ENCODE measurements at places on chromosomes 7 and 10.

GRCh38 chr10:64502936-64503335, 981.7 kb downstream of the REEP3 start:
- DNase-seq, result no peak

GRCh38 chr10:127000598-127000997, 95.4 kb downstream of the DOCK1 start:
- DNase-seq, result no peak

GRCh38 chr10:32948451-32948850, 9.6 kb downstream of the ITGB1 start:
- no peak for DNase-seq

DNA sequence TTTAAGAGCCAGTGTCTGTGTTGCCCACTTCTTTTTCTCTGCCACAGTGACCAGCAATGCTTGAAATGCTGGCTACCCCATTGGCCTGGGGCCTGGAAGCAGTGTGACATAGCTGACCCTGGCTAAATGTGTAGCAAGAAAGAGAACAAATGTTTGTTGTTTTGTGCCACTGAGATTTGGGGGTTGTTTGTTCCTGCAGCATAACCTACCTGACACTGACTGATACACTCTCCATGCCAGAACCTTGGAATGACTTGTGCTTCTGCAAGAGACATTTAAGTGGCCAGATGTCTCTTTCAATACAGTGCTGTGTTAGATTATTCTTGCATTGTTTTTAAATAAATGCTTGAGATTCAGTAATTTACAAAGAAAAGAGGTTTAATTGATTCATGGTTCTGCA, 411.5 kb downstream of the TYW1 start:
- no peak for DNase-seq

GRCh38 chr7:112383671-112384417, 66.4 kb upstream of the IFRD1 start:
- DNase-seq, result peak; percentile 7

GRCh38 chr7:17524746-17525145, 226.3 kb downstream of the AHR start:
- DNase-seq, result no peak

DNA sequence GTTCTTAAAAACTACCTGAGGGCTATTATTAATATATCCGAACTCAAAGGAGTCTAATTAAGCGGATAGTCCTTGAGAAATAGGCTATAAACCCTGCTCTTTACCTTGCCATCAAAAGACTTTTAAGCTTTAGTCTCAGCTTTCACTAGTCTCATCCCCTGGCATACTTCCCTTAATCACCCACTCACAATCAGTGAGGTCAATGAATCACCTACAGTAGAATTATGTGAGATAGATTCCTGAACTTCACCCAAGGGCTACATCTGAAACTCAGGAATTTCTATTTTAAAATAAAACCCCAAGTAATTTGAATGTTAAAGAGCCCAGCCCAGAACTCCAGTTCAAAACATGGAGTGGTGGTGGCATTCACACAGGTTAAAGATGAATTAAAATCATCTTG, 108.7 kb downstream of the ETV1 start:
- no peak for DNase-seq

DNA sequence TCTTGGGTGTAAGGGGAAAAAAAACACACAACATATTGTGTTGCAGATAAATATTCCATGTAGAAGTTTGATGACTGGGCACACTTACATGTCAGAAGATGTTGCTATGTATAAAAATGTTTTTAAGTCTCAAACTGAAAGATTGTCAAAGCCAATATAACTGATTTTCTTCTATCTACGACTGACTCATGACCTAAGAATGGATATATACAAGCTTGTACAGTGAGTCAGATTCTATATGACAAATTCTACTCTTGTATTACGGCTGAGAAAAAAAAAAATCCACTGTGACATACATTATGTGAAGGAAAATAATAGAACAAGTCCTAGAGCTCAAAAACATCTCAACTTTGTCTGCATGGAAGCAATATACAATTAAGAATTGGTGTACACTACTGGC, 343.0 kb upstream of the PCDH15 start:
- no peak for DNase-seq

DNA sequence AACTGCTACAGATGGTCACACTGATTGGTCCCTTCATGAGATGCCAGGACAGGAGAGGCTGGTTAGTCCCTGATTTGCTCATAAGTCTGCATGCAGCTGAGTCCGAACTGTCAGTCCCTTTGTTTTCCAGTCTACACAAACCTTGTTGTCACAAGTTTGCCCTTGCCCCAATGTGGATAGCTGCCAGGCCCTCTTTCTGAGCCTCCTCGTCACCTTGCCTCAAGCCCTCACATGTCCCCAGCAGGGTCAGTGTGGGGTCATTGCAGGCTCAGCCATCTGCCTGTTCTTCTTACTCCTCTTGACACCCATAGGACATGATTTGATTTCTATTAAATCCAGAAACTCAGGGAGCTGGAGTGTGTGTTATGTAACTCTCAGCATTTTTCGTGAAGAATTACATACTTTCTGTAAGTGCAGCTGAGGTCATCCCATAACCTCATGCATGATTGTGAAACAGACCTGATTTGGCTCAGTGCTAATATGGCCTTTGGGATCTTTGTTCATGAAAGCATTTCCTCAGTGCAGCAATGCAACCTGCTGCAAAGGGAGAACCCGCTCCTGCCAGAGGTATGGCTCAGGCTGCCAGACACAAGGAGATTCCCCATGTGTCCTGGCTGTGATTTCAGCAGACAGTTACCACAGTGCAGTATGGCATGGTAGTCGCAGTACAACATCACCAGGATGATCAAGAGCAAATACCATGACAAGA, 70.0 kb upstream of the ZMIZ2 start:
- no peak for DNase-seq

DNA sequence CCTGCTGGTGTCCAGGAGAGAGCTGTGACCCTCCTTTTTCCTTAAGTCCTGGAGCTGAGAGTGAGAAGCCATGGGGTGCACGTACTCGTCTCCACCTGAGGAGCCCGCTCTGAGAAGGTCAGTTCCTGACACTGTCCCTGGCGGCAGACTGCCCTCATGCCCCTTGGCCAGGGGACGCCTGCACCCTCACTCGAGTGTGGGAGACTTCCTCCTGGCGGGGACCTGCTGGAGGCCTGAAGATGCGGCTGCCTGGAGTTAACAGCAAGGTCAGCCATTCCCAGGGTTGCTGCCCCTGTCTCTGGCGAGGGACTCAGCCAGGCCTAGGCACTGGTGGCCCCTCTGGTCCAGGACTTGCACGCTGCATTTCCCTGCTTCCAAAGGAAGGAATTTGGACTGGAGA, 26.4 kb downstream of the TMEM120A start:
- DNase-seq, result no peak

DNA sequence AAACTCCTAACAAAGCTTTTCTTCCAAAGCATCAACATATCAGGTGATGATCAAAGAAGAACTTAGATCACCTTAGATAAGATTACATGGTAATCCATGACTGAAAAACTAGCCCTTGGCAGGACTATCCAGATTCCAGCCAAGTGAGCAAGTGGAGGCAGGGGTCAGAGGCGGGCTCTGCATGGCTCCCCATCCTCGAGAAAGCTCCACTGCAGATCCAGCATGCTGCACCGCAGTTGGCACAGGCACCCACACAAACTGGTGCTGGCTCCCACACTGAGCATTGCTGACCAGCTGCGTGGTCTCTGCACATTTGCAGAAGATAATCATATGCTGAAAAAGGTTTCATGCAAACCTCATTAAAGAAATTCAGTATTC, 10.1 kb downstream of the PSAP start:
- no peak for DNase-seq

- DNase-seq, result no peak
Observed at GRCh38 chr10:6543431-6544005, 36.6 kb downstream of the PRKCQ start.

- DNase-seq, result no peak
Observed at GRCh38 chr10:48511066-48511874, 93.6 kb downstream of the ARHGAP22 start.

- DNase-seq, result no peak
Observed at GRCh38 chr7:27916372-27916771, 176.4 kb downstream of the TAX1BP1 start.

DNA sequence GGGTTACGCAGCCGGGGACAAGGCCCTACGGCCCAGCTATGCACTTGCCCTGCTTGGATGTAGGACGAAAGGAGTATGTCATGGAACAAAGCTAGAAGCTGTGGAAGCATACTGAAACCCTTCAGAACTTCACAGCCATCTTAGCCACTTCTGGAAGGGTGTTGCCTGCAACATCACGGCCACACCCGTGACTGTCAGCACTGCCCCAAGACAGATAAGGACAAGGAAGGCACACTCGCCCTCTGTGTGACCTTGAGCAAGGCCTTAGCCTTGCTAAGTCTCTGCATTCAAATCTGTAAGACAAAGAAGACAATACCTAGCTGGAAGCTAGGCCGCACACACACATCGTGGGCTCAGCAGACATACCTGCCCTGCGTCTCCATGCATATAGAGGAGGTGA, 352.5 kb upstream of the MGMT start:
- no peak for DNase-seq

DNA sequence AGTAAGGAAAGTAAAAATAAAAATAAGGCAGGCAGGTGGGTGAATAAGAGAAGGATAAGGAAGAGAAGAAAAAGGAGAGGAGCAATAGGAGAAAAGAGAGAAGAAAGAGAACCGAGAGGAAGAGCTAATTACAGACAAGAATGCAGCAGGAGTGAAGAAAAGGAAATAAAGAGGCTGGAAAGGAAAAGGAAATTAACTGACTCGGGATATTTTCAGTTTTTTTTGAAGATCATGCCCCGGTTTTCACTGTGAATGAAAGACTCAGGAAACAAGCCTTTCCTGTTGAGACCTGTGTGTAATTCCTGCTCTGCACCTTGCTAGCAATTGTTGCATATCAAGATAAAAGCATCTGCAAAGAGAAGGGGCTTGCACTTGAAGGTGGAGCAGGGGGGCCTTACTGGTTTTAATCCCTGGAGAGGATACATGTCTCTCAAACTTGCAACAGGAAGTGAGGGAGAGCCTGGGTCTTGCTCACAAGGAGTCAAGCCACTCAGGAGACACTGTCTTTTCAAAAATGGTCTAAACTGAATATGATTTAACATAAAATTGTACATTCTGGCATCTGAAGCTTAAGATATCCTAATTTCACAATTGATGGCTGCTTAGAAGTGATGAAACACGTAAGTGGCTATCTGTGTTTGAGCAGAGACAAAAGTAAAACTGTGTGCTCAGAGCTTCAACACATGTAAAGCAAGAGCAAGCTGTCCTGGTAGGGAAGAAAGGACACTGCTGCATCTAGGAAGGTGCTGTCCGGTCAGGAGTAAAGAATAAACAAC, 157.6 kb downstream of the FAM107B start:
- DNase-seq, result no peak

DNA sequence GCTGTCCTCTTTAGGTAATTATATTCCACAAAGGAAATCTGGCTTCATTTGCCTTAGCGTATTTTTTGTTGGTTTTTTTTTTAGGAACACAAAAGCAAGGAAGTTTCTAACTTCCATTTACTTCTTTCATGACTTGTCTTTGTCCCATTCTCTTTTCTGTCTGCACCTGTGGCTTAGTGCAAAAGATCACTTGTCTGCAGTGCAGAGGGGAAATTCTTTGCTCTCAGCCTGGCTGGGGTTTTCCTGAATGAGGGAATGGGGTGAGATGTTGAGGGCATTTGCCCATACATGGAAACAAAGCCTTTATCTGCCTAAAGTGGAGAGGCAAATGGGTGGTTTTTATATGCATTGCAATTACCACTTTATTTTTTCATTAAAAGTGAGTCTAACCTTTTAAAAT, 361.1 kb upstream of the IGFBP3 start:
- no peak for DNase-seq

- DNase-seq, result no peak
Observed at GRCh38 chr7:6012355-6013104, 3.5 kb downstream of the AIMP2 start.

- no peak for DNase-seq
Observed at GRCh38 chr7:117665368-117665767, 185.5 kb downstream of the CFTR start.

GRCh38 chr10:59432207-59432900, 70.0 kb upstream of the FAM13C start:
- no peak for DNase-seq

- DNase-seq, result no peak
Observed at GRCh38 chr7:113968713-113969112, 49.9 kb upstream of the PPP1R3A start.

DNA sequence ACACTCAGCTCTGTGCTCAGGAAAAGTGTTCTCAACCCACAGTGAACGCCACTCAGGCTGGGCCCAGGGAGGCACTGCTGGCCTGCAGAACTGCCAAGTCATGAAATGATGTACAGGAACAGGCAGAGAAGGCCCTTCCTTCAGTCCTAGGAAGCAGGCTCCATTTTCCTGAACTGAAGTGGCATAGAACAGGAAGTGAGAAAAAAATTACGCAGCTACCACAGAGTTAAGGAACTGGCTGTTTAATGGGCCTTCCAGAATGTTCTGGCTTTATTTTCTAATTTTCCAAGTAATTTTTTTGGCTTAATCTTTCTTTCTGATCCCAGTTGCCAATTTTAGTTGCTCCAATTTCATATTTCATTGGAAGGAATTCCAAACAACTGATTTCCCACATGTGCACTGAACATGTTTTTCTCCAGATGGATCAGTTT, 39.3 kb downstream of the LRRC18 start:
- DNase-seq, result no peak

GRCh38 chr7:29035044-29035740, 77.1 kb upstream of the TRIL start:
- DNase-seq, result no peak

GRCh38 chr7:74023092-74023536, 4.9 kb upstream of the ELN start:
- DNase-seq, result no peak

- no peak for DNase-seq
Observed at GRCh38 chr7:115805458-115805857, 225.1 kb downstream of the TFEC start.

DNA sequence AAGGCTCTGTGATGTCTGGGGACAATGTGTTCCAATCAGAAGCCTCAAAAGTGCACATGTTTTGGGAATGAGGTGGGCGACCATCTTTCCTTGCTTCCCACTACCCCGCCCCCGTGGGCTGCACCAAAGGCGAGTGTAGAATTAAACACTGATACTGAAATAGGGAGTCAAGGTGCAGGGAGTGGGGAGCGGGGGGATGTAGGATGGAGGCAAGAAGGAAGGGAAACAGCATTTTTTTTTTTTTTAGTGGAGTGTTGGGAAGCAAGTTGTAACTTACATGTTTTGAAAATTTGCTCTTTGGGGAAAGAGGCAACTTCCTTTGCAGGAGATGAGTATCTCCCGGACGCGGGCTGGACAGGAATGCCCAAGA, 484 bp upstream of the DLX5 start:
- no peak for DNase-seq

GRCh38 chr10:124607693-124608092, 136.5 kb downstream of the FAM53B start:
- DNase-seq, result no peak

GRCh38 chr10:125082881-125083575, 77.3 kb downstream of the CTBP2 start:
- DNase-seq, result no peak

Measured in NCI-H524 treated with DMSO at 0.1 percent for 48 hours (cell line).